ENCODE measurements at places on chromosomes 5 and 9.

- no peaks in the 10 kb centered on the region for H3K36me3 ChIP-seq
- no peak for ATAC-seq
- H3K27me3 ChIP-seq, result no peaks in the 10 kb centered on the region
- H3K4me1 ChIP-seq, result no peaks in the 10 kb centered on the region
Measured at GRCh38 chr5:119862619-119863018, 233.3 kb downstream of the FAM170A start.

GRCh38 chr9:114180696-114181606, 25.6 kb downstream of the COL27A1 start:
- H3K4me1 ChIP-seq, result no peaks in the 10 kb centered on the region
- no peak for ATAC-seq
- H3K27ac ChIP-seq, result no peak overlapping the region

DNA sequence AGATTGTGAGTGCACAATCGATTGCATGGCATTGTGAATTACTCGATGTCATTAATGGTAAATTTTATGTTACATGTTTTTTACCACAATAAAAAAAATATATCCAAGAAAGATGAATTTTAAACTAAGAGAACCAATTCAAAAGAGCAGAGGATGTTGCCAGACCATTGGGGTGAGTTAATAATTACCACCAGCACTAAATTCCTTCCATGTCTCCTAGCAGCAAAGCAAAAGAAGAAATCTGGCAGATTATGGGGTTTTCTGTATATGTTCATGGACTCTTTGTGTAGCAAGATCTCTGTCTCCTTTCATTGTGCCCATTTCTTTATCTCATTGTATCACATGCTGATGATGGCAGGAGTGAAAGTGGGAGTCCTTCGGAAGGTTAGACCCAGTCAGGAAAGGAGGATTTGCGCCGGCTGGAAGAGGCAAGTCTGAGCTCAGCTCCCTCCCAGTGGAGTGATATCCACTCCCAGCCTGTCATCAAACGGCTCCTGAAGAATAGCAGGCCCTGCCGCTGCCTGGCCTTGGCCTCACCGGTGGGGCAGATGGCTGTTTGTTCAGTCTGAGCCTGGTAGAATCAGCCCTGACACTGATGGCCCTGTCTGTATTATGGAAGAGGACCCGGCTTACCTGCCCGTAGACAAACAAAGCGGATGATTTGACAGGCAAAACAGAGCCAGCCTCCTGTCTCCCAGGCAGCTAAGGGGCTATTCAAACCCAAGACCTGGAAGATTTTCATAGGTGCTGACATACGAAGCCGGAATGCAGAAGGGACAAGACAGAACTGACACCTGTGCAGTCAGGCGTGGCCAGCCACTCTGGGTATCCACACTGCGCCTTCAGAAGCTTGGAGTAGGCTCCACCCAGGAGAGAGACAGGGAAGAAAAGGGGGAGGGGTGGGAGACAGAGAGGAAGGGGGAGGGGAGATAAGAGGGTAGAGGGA, 21.9 kb upstream of the FOXE1 start:
- peaks cover 15% of the 10 kb centered on the region for H3K4me1 ChIP-seq
- H3K27me3 ChIP-seq, result peaks cover 39% of the 10 kb centered on the region
- no peaks in the 10 kb centered on the region for H3K36me3 ChIP-seq
- ATAC-seq, result no peak

DNA sequence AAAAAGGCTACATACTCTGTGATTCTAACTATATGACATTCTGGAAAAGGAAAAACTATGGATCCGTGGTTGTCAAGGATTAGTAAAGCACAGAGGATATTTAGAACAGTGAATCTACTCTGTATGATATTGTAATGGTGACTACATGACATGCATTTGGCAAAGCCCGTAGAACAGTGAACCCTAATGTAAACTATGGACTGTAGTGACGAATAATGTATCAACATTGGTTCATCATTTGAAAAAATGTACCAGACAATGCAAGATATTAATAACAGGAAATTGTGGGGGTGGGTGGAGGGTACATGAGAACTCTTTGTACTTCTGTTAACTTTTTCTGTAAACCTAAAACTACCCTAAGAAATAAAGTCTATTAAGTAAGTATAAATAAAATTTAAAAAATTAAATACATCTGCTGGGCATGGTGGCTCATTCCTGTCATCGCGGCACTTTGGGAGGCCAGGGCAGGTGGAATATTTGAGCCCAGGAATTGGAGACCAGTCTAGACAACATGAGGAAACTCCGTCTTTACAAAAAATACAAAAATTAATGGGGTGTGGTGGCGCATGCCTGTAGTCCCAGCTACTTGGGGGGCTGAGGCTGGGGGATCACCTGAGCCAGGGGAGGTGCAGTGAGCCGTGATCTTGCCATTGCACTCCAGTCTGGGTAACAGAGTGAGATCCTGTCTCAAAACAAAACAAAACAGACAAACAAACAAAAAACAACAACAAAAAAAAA, 101.7 kb upstream of the TBC1D2 start:
- H3K27me3 ChIP-seq, result peaks cover 18% of the 10 kb centered on the region
- no peak overlapping the region for H3K4me3 ChIP-seq
- no peak for ATAC-seq
- H3K4me1 ChIP-seq, result no peaks in the 10 kb centered on the region
- no peaks in the 10 kb centered on the region for H3K36me3 ChIP-seq

DNA sequence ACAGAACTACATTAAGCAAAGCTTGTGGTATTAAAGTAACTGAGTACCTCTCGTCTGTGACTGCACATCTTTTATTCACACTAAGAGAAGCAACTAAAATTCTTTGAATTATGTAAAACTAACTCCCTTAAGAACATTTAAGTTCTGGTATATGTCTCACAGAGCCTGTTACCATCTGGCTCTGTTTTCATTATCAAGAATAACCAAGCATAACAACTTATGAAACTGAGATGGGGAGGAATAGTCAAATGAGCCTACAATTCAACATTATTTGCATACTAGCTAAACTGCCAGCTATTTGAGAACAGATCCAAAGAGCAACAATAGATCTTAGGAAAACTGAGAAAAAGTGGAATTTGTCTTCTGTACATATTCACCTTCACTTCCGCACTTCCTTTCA, 25.3 kb upstream of the ISOC1 start:
- H3K4me1 ChIP-seq, result no peaks in the 10 kb centered on the region
- H3K27ac ChIP-seq, result no peak overlapping the region
- H3K4me3 ChIP-seq, result no peak overlapping the region
- no peaks in the 10 kb centered on the region for H3K36me3 ChIP-seq

GRCh38 chr9:36080519-36080918, 43.8 kb downstream of the RECK start:
- no peak overlapping the region for H3K27ac ChIP-seq
- no peaks in the 10 kb centered on the region for H3K27me3 ChIP-seq
- H3K4me1 ChIP-seq, result no peaks in the 10 kb centered on the region
- H3K4me3 ChIP-seq, result no peak overlapping the region

DNA sequence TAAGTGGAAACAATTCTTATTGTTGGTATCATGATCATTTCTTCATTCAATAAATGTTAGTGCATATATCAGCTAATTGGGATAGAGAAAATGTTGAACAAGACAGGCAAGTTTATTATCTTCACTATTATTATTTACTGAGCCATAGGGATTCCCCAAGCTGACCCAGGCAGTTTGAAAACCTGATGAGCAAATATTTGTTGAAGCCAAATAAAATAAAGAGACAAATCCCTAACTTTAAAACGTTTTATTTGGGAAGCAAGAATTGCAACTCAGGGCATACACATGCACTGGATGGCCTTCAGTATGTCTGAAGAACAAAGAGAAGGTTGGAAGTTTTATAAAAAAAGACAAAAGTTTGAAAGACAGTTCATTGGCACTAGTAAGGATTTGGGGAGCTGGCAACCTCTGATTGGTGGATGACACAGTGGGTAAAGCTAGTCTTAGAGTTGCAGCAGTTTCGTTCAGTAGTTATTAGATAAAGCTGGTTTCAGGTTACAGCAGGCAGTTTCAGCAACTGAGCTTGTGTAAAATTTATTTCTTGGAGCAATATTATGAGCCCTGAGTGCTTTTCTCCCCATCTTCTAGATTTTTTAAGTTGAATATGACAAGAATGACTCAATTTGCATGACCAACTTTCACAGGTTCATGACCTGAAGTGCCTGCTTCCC, 44.7 kb upstream of the PRLR start:
- no peaks in the 10 kb centered on the region for H3K4me1 ChIP-seq
- peaks cover 10% of the 10 kb centered on the region for H3K27me3 ChIP-seq
- no peak overlapping the region for H3K27ac ChIP-seq
- no peaks in the 10 kb centered on the region for H3K36me3 ChIP-seq

GRCh38 chr9:1647776-1648175, 367.4 kb upstream of the SMARCA2 start:
- no peaks in the 10 kb centered on the region for H3K36me3 ChIP-seq
- ATAC-seq, result no peak
- no peaks in the 10 kb centered on the region for H3K27me3 ChIP-seq
- no peaks in the 10 kb centered on the region for H3K4me1 ChIP-seq
- H3K27ac ChIP-seq, result no peak overlapping the region

GRCh38 chr5:160451281-160451680, 29.6 kb downstream of the PTTG1 start:
- peaks cover 43% of the 10 kb centered on the region for H3K4me1 ChIP-seq
- H3K27me3 ChIP-seq, result no peaks in the 10 kb centered on the region
- no peaks in the 10 kb centered on the region for H3K36me3 ChIP-seq
- no peak overlapping the region for H3K27ac ChIP-seq
- no peak overlapping the region for H3K4me3 ChIP-seq
- no peak for ATAC-seq

DNA sequence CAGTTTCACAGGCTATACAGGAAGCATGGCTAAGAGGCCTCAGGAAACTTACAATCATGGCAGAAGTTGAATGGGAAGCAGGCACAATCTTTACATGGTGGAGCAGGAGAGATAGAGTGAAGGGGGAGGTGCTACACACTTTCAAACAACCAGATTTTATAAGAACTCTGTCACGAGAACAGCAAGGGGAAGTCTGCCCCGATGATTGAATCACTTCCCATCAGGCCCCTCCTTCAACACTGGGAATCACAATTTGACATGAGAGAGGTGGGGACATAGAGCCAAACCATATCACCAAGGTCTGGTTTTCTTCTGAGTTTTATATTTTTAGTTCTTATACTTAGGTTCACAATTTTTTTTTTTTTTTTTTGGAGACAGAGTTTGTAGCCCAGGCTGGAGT, 16.1 kb downstream of the ZCCHC9 start:
- ATAC-seq, result no peak
- H3K27ac ChIP-seq, result no peak overlapping the region
- no peaks in the 10 kb centered on the region for H3K27me3 ChIP-seq
- no peak overlapping the region for H3K4me3 ChIP-seq
- peaks cover 7% of the 10 kb centered on the region for H3K4me1 ChIP-seq

DNA sequence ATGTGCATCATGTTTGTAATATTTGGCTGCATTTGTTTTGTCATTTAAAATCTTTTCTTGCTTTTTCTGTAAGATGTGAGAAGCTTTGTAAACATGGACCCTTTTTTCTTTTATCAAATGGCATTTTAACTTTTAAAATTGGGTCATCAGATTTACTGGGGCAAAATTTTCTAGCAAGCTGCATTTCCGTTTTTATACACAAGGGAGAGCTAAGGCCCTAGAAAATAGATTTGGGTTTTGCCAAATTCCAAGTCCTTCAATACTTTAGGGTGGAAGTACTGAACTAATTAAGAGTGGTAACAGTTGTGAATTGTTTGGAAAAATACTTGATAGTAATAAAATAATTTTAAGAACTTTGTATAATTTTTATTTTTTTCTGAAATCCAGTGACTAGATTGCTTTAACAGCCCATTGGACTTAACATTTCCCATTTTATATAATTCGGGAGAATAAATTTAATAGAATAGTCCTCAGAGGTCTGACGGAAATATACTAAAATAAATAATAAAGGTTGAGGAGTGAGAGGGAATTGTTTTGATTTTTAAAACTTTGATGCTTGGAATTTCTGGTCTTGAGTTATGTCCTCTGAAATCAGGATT, 117.4 kb downstream of the SMARCA2 start:
- H3K27me3 ChIP-seq, result no peaks in the 10 kb centered on the region
- no peak for ATAC-seq
- peaks cover 10% of the 10 kb centered on the region for H3K4me1 ChIP-seq
- no peak overlapping the region for H3K4me3 ChIP-seq
- H3K27ac ChIP-seq, result no peak overlapping the region

DNA sequence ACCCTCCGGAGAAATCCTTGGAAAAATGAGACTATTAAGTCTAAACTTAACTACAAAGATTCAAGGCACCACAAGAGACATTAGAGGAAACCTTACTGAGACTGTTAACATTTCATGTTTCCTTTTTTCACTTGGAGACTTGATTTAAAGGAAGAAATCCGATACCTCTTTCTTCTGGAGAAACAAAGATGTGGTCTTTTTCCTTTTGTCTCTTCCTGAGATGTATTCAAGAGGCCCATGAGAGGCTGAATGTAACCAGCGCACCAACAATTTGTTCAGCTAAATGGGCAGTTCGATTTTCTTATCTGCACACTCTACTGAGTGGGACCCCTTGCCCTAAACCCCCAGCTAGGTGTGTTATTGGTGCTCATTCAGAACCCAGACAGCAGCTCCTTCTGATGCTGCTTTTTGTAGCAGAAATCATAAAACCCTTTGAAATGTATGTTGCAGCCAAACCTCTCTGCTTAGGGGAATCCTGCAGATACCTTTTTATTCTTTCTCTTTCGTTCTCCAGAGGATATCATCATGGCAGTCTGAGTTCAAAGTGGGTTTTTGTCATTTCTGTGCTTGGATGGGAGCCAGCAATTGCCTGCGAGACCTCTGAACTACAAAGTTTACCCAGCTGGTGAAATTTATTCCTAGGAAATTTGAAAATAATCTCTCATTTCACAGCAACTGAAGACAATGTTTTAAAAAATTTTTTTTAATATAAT, 41.9 kb upstream of the ACTBL2 start:
- H3K4me1 ChIP-seq, result no peaks in the 10 kb centered on the region
- H3K27ac ChIP-seq, result no peak overlapping the region
- H3K27me3 ChIP-seq, result peaks cover 9% of the 10 kb centered on the region
- H3K36me3 ChIP-seq, result no peaks in the 10 kb centered on the region
- no peak for ATAC-seq

DNA sequence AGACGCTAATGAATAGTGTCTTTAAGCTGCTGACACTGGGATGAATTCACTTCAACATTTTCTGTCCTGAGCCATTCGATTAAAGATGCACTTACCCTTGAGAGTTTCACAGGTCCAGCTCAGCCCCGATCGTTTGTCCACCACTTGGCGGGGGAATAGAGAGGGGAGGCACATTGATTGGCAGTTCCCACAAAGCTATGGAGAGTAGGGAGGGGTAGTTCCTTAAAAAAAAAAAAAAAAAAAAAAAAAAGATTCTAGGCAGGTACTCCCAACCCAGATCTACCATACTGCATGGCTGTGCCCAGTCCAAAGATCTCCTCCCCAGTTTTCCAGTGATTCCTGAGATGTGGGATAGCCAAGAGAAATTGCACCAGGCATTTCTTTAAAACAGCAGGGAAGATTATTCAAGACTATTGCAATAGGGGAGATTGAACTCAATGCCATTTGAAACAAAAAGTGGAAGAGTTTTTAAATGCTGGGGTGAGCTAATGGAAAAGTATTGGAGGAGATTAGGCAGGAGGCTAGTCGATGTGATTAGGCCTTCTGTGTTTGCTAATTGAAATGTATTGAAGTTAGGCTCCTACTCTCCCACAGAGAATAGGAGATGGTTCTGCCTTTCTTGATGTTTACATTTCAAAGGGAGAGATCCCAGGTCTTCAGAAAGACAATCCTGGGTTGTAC, 2217.4 kb upstream of the WWC1 start:
- no peak overlapping the region for H3K27ac ChIP-seq
- no peaks in the 10 kb centered on the region for H3K27me3 ChIP-seq
- no peak for ATAC-seq
- H3K4me3 ChIP-seq, result no peak overlapping the region

GRCh38 chr5:162638849-162639248, 571.3 kb downstream of the GABRG2 start:
- no peak overlapping the region for H3K4me3 ChIP-seq
- no peaks in the 10 kb centered on the region for H3K27me3 ChIP-seq
- no peaks in the 10 kb centered on the region for H3K36me3 ChIP-seq

Data from stimulated activated memory B cell treated with anti-CD40 and anti-IgM and Interleukin-4, amounts not matched to agents 10 μg/mL and 1 μg/mL and 100 μg/mL, for 72 hours (primary cell).